ENCODE measurements at places on chromosomes 12 and 14.
A peak's percentile ranks its signal among the peaks of the same experiment; 100 is the strongest.

- no peak for DNase-seq
Observed at GRCh38 chr12:111312708-111313107, 56.2 kb downstream of the PHETA1 start.

- DNase-seq = no peak
Observed at GRCh38 chr14:68473794-68474193, 319.1 kb downstream of the ZFP36L1 start.

DNA sequence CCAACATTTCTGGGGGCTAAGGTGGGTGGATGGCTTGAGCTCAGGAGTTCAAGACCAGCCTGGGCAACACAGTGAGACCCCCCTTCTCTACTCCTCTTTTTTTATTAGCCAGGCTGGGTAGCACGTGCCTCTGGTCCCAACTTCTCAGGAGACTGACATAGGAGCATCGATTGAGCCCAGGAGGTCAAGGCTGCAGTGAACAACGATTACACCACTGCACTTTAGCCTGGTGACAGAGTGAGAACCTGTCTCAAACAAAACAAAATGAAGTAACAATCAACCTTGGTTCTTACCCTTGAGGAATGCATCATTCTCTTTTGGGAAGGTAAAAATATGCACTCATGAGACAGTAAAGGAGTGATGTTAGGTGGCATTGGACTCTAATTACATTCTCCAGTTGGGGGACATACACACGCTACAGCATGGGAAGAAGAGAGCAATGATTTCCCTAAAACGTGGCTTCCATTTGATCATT is 3.9 kb upstream of the NIN start:
- DNase-seq = no peak

DNA sequence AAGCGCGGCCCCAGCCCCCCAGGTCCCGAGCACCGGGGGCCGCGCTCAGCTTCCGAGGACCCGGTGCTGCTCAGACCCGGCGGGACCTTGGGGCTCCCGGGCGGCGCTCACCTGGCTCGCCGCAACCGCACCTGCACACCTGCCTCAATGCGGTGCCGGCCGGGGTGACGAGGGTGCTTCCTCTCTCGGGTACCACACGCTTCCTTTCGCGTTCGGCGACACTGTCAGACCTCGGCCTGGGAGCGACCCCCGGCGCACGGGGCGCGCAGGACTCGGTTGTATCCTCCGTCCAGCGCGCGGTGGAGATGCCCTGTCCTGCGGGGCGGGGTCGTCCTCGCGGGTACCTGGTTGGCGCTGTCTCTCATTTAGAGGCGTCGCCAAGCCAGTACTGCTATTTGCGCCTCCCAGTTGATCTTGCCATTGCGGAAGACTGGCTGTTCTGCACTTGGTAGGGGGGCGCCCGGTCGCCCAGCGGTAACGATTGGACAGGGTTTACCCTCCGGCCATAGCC is 718 bp downstream of the PACS2 start:
- DNase-seq = peak; percentile 71

DNA sequence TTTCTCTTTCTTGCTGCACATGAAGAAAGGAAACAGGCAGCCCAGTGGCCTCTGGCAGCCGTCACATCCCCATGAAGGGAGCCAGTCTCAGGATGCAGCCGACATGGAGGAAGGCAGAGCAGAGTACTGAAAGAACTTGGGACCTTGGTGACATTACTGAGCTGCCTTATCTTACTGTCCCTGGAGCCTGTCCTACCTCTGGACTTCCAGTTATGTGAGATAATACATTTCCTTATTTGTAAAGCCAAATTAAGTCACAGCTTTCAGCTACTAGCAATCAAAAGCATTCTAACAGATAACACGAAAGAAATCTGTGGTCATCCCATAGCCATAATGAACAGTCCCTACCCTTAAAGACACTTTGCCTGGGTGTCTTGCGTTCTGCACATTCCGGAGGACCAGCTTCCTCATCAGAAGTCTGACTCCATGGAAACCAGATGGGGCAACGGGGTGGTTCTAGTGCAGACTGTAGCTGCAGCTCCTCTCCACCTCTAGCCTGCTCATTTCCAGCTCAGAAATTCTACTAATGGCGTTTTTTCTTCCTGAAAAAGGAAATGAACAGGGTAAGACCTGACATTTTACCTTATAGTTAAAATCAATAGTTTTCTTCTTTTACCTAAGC is 7.8 kb upstream of the EGLN3 start:
- no peak for DNase-seq

DNA sequence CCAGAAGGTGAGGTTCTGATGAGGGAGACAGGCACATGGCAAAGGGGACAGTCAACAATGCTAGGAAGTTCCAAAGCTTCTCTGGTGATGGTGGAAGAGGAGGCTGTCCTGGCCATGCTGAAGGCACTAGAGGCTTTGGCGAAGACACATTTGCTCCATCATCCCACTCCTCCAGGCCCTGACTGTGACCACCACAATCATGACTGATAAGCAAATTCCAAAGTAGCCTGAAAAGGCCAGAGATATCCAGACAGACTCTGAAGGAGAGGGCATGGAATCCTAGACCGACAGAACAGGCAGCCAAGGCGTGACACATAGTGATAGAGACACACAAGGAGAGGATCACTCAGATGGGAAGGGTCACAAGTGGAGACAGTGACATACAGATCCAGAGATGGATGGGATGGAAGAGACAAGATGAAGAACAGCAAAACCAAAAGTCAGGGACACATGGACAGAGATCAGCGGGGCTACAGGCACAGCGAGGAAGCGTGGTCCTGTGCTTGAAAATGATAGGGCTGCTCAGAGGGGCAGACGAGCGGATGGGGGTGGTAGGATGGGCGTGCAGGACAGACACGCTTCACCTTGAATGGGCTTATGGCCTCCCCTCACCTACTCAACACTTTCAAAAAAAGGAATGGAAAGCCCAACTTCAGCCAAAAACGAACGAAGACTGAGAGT is 1.3 kb downstream of the ZFHX2 start:
- DNase-seq = no peak

GRCh38 chr14:91858536-91859275 is 8.6 kb downstream of the TC2N start:
- peak; percentile 42 for DNase-seq

DNA sequence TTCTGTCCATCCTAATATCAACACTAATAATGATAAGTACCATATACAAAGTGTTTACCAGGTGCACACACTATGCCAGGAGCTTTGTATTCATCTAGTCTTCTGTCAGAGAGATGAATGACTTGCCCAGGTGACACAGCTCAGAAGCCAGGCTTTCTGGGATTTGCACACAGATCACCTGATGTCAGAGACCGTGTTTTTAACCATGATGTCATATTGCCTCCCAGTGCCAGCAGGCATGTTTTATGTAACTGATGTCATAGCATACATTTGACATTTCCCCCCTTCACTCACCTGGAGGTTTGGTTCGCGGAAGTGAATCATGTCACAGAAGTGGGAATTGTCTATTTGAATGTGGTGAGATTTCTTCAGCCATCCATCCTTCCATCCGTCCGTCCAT is 5.7 kb downstream of the WSCD2 start:
- no peak for DNase-seq

- peak; percentile 45 for DNase-seq
Observed at GRCh38 chr14:88005050-88005481, at the start of gene GPR65. TSS of gene GPR65 (plus strand) at chr14:88005135. CDS start at chr14:88010848, 5,713 bp downstream.

GRCh38 chr12:24473097-24473496 is 475.8 kb downstream of the BCAT1 start:
- no peak for DNase-seq

- no peak for DNase-seq
Observed at GRCh38 chr12:27534765-27535161, 10.8 kb downstream of the PPFIBP1 start.

DNA sequence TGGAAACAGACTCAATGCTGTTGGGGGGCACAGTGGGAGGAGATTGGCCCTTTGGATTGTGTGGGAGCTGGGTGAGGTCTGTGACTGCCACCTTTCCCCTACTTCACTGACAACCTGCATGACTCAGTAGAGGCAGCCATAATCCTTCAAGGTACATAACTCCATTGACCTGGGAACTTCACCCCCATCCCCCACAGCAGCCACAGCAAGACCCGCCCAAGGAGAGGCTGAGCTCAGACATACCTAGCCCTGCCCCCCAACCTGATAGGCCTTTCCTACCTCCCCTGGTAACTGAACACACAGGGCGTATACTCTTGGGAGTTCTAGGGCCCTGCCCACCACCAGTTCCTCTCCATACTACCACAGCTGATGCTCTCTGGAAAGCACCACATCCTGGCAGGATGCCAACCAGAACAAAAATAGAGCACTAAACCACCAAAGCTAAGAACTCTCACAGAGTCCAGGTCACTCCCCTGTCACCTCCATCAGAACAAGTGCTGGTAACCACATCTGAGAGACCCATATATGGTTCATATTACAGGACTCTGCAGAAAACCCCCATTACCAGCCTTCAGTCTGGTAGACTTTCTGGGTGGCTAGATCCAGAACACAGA is 703.9 kb downstream of the FSCB start:
- DNase-seq = no peak

DNA sequence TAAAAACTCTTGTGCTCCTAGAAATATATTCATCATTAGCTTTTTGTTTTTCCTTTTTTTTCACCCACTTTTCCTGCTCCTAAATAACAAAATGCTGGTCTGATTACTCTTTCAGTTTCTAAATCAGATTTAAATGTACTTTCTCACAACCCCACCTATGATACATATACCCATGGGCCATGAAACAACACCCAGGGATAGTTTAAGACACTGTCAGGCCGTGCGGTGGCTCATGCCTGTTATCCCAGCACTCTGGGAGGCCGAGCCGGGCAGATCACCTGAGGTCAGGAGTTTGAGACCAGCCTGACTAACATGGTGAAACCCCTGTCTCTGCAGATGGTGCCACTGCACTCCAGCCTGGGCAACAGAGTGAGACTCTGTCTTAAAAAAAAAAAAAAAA is 1.6 kb upstream of the NUMB start:
- no peak for DNase-seq

GRCh38 chr12:109512608-109513007 is 35.2 kb downstream of the UBE3B start:
- no peak for DNase-seq

DNA sequence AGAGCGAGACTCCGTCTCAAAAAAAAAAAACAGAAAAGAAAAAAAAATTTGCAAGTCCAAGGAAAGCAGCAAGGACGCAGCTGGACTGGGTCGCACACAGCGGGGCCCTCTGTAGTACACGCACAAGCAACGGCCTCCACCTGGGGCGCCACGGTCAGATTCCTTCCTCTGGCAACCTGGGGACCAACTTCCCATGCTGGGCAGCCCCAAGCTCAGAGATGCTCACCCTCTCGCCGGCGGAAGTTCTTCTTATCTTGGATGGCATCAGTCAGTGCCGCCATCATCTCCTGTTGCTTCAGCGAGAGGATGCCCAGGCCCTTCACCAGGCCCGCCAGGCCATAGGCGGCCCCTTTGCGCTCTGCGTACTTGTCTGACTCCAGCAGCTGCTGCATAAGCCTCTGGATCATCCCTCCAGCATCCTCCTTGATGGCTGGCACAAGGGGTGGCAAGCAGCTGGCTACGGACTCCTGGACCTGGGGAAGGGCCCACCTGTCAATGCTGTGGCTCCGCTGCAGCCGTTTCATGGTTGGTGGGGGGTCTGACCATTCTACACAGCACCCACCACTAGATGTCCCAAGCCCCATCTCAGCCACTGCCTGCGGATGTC is 34.5 kb upstream of the RAB35 start:
- no peak for DNase-seq

DNA sequence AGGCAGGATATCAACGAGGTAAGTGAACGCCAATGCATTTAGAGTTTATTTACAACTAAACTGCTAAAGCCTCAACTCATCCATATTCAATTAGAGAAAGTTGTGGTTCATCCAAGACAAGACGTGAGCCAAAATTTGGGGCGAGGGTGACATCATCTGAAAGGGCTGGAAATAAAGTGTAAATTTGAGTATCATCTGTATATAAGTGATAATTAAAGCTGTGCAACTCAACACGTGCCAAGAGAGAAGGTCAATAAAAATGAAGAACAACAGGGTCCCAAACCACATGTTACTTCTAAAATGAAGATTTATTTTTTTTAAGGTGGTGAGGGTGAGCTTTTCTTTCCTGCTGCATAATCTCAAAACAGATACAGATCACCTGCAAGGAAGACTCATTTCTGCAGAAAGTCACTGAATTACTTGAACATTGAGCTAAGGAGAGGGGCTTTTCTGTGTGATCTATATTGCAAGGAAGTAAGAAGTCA is 203.6 kb downstream of the EFCAB11 start:
- DNase-seq = peak; percentile 10

- DNase-seq = no peak
Observed at GRCh38 chr12:124289634-124290600, 5.0 kb upstream of the RFLNA start.

DNA sequence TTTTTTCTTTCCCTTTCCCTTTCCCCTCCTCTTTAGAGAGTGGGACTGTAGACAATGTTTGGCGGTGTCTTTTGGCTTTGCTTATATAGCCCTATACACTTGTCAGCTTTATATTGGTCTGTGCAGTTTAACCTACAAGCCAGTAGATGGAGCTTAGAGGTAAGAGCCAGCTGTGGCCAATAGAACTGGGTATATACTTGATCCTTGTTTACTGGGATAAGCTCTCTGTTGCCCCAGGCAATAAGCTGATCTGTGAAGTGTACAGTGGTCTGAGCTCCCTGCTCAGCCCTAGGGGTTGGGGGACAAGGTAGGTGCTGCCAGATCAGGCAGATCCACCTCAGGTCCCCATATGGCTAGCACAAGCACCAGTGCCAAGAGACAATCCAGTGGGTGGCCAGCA is 434.1 kb downstream of the NOVA1 start:
- no peak for DNase-seq

DNA sequence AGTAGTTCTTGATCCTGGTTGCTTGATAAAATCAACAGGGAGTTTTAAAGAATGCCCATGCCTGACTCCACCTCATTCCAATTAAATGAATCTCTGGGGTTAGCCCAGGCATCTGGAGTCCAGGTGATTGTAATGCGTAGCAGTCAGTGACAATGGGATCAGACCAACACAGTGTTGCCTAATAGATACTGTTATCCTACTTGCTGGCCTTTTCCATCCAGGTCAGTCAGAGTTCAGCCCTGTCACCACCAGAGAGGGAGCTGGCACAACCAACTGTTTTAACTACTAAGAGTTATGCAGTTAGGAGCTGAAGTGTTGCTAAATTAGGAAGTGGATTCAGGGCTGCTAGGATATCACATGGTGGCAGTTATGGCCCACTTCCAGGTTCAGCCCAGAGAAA is 107.1 kb downstream of the GPR135 start:
- DNase-seq = no peak

DNA sequence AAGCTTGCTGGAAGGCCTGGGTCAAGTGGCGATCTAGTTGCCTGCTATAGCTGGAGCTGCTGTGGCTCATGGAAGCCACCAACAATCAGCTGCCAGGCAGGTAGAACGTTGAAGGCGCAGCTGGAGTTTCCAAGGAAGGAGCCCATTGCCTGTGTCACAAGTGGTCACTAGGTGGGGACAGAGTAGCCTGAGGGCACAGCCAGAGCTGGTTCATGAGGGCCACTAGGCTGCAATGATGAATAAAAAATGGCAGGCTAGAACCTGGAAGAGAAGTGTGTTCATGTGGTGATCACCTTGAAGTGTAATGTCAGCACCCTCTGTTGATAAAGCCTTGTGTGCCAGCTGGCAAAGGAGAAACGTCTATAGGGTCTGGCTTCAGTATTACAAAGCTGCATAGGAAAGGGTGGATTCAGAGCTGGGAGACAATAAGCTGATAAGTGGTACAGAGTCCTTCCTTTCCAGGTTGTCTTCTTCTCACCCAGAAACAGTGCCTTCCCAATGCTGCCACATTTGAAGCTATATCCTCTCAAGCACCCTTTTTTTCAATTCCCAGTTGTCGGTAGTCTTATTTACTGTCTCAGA is 165.8 kb downstream of the EMP1 start:
- DNase-seq = peak; percentile 15

- DNase-seq = no peak
Observed at GRCh38 chr12:113863455-113863845, 102.7 kb downstream of the RBM19 start.

GRCh38 chr12:94261786-94262185 is 113.4 kb downstream of the PLXNC1 start:
- DNase-seq = no peak

Measured in CD4-positive, alpha-beta T cell treated with Interleukin-6 for 4 hours (primary cell).